AG10803 (cell line): ENCODE measurements at places on chromosomes 12 and 14.

DNA sequence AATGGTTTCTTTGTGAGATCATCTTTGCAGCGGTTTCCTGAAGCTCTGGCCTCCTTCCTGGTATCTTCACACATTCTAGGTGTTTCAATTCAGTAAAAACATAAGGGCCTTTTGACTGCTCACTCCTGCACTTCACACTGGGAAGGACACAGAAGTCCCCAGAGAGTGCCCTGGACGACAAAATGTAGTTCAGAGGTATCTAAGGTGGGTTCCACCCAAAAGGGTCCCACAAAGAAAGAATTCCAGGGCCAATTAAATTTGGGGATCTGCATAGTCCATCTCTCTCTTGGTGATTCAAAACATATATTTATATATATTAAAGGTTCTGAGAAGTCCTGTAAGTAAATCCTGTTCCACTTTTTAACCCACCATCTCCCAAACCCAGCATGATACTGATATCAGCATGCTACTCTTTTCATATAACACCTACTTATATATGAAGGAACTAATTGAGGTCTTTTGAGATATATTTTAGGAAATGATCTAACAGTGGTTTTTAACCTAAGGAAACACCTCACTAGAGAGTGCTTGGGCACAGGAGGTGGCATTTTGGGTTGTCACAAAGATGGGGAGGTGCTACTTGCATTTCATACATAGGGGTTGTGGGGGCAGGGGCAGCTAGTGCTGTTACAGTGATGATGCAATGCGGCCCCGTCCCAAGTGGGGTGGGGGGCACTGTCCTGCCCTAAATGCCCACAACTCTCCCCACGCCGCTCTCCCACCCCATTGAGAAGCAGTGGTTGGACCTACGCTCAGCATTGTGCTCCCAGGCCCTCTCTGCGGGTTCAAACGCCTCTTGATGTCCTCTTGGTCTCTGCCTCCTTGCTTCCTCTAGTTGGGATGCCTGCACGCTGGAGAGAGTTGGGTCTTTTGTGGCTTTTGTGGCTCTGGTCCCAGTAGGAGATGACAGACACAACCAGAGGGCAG, 109.4 kb downstream of the ARF6 start:
- DNase-seq: no peak

- DNase-seq: no peak
Observed at GRCh38 chr12:130983328-130984017, 29.8 kb downstream of the ADGRD1 start.

DNA sequence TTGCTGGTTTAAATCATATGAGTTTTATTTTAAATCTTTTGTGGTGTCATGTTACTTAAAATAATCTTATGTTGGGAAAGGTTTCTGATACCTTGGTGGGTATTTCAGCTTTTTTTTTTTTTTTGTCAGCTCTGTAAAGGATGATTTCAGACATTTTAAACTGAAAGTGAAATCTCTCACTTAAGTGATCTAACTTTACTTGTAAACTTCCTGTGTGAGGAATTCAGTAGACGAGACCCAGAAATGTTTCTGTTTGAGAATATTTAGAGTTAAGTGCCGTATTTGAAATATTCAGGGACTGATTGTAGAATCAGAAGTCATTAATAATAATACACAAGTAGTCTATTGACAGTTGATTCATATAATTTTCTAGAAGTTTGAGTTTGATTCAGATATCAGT, 37.8 kb downstream of the PROX2 start:
- no peak for DNase-seq

GRCh38 chr14:76617440-76617839, 143.8 kb upstream of the VASH1 start:
- DNase-seq: no peak

DNA sequence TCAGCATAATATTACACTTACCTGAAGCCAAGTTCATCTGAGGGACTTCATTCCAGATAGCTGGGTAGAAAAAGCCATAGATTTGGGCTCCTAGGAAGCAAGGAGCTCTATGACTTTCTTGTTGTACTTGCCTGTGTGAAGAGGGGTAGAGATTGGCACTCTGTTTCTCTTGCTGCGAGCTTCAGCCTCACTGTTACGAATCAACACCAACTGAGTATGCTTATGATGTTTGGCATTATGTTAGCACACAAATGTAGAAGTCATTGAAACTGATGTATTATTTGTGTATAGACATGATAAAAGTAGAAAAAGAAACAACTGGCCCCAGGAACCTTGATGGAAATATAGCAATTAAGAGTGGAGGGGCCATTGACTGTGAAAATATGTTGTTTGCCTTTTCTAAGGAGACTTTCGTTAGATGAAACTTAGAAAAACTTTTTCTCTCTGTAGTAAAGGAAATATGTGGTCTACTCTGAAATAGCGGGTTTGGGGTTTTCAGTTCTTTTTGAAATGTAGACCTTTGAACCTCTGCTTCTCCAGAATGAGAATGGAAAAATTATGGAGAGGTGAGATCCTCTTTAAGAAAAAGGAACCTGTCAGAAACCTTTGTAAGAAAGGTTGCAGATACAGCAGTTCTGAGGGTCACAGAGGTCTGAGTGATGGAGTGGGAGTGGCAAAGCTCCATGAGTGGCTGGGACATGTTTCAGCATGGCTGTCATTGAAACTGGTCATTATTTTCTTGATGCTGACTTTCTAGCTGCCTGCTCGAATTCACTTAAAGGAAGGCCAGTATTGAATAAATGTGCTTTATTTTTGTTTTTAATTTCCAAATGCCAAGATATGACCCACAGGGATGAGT, 159.9 kb downstream of the GCH1 start:
- DNase-seq: no peak

GRCh38 chr14:80233470-80234089, 22.3 kb upstream of the DIO2 start:
- no peak for DNase-seq

- no peak for DNase-seq
Observed at GRCh38 chr14:94780536-94781399, 10.9 kb upstream of the GSC start.

- no peak for DNase-seq
Observed at GRCh38 chr12:92550661-92551060, 152.1 kb upstream of the PLEKHG7 start.

DNA sequence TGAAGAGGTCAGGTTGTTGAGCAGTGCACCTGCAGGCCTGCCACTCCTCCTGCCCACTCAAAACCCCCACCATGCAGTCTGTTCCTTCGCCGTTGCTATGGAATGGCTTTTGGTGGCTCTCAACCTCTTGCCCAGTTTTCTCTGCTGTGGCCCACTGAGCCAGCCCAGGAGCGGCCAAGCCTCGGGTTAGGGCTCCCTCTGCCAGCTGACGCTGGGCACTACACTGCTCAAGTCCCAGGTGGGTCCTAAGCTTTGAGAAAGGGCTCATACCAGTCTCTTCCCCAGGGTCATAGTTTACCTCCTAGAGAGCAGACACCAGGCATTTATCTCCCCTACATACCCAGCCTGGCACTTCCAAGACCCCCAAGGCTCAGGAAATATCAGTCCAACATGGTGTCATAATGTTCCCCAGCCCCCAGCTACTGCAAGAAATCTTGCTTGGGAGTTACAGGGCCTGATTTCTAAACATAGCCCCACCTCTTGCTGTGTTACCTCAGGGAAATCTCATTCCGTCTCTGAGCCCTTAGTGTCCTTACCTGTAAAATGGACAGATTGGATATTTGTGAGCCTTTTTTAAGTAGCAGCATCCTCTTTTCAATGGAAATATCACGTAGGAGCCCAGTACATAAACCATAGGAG, 59.4 kb downstream of the TSPAN11 start:
- peak; percentile 53 for DNase-seq

DNA sequence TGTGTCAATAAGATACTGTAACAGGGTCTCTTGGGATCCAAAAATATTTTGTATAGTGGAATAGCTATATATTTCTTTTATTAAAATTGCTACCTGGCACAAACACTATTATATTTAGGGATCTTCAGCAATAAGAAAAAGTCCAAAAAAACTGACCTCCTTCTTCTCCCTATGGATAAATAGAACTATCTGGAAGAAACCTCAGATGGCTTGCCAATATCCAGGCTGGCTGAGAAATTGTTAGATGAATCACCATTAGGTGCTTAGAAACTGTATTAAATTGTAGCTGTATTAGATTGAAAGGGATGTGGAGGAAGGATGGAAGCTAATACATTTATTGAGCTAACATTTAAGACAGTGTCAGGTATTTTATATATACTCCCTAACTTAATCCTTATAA, 66.0 kb downstream of the SLC38A6 start:
- DNase-seq: no peak

DNA sequence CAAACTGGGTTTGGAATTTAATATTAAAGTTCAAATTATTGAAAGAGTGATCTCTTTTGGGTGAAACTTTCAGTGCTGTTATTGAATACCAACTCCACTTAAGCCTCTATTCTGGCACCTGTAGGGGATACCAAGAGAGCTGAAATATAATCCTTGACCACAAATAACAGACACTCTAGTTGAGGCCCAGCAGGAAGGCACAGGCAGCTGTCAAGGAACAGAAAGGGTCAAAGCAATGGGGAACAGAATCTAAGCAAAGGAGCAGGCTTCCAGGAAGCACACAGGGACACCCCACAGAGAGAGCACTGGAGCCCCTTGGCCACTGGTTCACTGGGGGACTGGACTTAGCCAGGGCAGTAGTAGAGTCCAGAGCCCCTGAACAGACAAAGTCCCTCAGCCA, 120.9 kb upstream of the SFSWAP start:
- DNase-seq: no peak

GRCh38 chr12:104504146-104504545, 47.4 kb downstream of the CHST11 start:
- DNase-seq: no peak

- DNase-seq: peak; percentile 48
Observed at GRCh38 chr12:76199808-76200207, 115.3 kb upstream of the NAP1L1 start.

DNA sequence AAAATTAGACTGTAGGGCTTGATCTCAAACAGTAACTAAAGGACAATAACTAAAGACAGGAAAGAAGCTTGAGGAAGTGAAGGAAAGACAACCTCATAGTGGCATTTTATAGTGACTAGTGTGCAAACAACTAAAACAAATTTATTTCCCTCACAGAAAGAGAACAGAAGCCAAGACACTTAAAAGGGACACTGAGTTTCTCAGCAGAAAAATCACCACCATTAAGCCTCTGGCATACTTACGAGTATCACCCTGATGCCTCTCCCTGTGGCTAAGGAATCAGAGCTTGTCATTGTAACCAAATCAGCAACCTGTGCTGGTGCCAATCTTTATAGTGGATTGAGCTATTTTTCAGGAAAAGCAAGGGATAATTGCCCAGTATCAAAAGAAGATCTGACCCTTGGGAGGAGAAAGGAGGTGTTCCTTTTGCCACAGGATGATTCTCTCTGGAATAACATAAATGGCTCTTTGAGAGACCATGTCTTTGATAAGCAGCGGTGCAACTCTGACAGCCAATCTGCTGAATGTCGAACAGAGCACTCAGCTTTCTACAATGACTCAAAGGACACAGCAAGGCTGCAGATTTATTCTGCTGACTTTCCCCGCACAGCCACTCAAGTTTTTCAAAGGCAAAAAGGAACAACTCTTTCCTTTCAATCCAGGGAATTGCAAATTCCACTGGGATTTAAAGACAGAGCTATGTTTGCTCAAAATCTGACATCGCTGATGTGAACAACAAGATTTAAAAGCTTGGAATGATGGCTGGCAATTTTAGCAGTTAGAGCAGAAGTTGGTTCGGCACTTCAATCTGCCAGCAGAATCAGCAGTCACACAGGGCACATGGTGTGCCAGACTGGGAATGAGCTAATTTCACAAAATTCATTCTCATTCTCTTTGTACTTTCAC, 34.6 kb downstream of the ATF7 start:
- no peak for DNase-seq

DNA sequence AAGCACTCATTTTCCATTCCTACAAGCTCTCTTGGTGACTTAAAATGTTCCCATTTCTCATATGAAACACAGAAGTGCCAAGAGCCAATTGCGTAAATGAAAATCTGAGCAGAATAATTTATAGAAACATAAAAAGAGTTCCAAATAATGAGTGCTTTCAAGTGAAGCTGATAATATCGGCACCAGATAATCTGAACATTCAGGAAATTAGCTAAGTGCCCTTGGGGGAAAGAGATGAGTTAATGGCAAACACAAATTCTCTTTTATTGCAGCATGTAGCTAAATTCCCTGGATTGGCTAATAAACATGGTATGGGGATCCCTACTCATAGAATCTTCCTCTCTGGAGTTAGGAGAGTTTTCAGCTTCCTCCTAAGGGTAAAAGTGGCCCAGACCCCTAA, 46.7 kb downstream of the DAD1 start:
- no peak for DNase-seq

GRCh38 chr12:119980242-119980641, 8.8 kb upstream of the BICDL1 start:
- no peak for DNase-seq

DNA sequence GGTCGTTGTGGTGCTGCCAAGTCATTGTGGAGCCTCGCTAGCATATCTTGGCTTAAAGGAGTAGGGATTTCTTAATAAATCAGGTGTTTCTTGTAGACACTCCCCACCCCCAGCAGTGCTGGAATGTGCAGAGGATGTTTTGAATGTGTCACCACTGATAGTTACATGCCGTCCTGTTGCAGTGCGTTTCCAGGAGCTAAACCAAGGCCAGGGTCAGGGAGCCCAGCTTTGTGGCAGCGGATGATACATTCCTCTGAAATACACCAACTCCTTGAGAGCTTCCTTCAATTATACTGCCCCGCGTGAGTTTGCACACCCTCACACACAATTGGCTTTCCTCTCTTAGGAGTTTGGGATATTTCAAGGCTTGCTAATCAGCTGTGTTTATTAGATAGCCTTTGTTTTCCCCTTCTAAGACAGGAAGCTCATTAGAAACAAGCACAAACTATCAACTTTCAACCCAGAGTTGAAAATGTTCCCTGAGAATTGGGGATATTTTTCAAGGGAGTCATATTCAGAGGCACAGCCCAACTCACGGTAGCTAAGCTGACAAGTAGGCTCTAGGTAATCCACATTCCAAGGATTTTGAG, 154.9 kb downstream of the C12orf75 start:
- peak; percentile 86 for DNase-seq

DNA sequence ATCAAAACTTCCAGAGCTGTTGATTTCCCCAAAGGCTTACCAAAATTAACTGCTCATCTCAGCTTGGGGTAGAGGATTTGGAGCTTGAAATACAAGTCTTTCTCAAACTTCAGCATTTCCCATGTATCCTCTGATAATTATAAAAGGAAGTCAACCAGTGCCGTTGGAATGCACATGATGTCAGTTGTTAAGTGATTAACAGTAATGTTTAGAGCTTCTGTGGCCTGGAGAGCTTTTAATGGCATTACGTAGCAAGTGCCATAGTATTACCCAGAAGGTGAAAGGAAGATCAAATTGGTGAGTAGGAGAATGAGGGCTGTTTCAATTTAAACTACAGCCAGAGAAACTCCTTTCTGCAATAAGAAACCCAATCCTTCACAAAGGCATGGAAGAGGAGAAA, 62.5 kb upstream of the PTPRR start:
- peak; percentile 75 for DNase-seq

- no peak for DNase-seq
Observed at GRCh38 chr14:44982594-44982993, 20.6 kb downstream of the TOGARAM1 start.

DNA sequence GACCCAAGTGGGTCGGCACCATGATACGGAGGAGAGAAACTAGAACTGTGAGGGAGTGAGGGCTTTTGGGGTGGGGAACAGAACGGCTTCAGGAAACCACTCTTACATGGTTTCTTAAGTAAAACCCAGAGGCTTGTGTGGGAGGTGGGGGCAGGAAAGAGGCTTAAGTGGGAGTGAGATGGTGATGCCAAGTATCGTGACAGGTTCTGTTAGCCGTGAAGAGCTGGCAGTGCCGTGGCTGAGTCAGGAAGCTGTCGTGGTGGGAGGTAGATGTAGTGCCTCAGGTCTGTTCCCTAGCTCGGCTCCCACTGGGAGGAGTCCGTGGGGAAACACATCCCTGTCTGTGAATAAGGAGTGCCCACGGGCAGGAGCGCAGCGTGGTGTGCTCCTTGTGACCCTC, 185.8 kb upstream of the FKBP4 start:
- DNase-seq: no peak
